ENCODE measurements at places on chromosomes 3 and 15.

- peak; percentile 6 for DNase-seq
These were observed 520.6 kb downstream of the MFSD1 start for GRCh38 chr3:159322322-159322939.

DNA sequence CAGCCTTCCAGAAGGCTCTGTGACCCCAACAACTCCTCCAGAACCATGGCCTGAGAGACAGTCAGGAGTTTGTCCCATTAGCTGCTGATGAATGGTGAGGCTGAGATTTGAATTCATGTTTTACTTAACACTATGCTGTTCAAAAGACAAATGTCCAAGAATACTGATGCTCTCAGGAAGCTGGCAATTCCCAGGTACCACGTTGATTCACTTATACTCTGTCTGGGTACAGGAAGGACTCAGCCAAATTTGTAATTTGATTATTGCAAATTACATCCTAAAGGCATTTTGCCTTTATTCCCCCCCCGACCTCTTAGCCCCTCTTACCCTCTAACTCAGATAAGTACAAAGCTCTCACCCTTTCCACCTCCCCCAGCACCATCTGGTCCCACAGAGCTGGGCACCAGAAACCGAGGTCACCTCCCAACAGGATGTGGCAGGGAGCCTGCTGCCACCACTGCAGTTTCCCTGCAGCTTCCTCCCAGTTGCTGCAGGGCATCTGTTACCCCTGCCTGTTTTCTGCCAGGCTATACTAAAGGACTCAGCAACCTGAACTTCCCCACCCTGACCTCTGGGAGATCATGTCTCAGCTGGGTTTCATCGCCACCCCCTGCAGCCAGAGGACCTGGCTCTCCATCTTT is 33.6 kb downstream of the EAF1 start:
- no peak for DNase-seq

GRCh38 chr3:131847966-131848510 is 186.8 kb downstream of the CPNE4 start:
- DNase-seq = no peak

- no peak for DNase-seq
These were observed 45.7 kb downstream of the NUDT16 start for GRCh38 chr3:131427226-131427625.

DNA sequence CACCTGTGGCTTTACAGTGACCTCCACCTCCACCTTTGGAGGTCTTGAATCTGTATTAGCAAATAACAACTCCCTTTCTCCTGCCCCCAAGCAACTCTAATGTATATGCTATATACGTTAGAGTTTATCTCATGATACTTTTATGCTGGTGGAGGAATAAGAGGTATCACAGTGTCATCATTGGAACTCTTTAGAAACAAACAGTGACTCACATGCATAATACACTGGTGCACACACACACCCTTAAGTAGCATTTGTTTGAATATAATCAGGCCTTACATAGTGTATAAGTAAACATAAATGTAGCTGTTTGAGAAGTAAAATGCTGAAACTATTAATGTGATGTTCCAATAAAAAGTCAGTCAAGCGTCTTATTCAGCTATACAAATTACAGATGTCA is 280.2 kb upstream of the C2CD4B start:
- peak; percentile 7 for DNase-seq

DNA sequence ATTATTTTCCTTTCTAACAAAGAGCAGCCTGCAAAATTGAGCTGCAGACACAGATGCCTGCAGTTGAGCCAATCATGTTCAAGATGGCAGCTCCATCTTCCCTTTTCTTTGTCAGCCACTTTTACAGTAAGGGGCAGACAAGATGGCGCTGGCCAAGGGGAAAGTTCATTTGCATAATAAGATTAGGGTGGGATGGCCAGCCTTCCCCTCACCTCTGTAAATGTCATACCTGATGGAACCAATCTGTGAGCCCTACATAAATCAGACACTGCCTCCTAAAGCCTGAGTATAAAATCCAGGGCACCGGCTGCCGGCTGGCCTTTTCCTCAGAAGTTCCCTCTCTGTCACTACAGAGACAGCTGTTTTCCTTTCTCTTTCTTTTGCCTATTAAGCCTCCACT is 15.8 kb downstream of the PATL2 start:
- no peak for DNase-seq

DNA sequence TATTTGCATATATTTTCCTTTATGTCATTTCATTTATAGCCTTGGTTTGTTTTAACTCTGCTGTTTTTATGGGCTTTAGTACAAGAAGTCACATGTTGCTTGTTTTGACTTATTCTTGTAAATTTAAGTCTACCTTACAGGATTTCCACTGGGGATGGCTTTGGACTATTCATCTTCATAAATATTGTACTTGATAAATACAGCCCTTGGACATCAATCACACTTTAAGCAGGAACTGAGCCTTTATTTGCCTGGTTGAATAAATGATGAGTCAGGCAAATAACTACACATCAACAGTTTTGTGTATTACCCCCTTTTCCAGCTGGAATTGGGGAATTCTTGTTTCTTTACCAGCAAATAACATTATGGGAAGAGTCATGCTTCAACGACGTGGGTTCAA is 286.0 kb downstream of the CNTN3 start:
- no peak for DNase-seq

DNA sequence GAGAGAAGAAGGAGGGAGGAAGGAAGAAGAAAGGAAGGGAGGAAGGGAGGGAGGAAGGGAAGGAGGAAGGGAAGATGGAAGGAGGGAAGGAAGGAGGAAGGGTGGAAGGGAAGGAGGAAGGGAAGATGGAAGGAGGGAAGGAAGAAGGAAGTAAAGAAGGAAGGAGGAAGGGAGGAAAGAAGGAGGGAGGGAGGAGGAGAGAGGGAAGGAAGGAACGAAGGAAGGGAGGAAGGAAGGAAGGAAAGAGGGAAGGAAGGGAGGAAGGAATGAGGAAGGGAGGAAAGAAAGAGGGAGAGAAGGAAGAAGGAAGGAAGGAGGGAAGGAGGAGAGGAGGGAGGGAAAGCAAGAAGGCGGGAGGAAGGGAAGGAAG is 31.8 kb upstream of the ALDH1L1 start:
- DNase-seq = no peak

DNA sequence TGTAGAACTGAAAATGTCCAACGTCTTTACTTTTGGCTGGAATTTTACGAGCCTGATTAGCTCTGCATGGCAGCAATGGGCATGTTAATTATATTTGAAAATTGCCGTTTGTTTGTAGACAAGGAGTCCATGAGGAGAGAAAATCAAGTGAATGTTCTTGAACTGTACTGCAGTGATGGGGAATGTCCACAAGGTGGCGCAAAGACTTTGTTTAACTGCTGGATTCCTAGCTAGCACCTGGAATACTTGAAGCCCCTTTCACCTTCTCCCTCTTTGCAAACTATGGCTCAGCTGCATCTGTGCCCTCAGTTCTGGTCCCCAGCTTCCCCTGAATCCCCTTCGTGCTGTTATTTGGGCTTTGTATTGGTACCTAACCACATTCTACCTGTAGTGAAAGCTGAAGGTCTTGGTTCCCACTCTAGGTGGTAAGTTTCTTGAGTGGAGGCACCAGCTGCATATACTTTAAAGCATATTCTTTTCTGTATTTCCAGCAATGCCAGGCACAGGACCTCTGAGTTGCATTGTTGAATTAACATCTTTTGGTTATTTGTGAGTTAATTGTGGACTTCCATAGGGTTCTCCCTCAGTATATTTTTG is 25.3 kb downstream of the EXOG start:
- peak; percentile 75 for DNase-seq

GRCh38 chr3:146196789-146197188 is 35.8 kb upstream of the PLOD2 start:
- DNase-seq = no peak

GRCh38 chr15:87850916-87851315 is 405.6 kb downstream of the NTRK3 start:
- DNase-seq = no peak

DNA sequence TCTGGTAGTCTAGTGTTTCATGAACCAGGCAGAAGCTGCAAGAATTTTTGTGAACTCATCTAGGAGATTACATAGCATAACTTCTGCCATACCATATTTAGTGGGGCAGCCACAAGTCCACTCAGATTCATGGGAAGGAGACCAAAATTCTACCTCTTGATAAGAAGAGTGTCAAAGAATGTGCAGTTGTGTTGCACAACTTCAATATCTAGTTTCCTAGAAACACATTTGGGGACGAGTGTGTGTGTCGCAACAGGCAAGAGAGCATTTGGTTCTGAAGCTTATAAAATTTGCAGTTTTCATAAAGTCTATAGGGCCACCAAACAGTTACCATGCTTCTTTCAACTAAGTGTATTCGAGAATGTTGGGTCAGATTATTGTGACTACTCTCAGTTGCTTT is 115.3 kb downstream of the KCNH8 start:
- DNase-seq = no peak

DNA sequence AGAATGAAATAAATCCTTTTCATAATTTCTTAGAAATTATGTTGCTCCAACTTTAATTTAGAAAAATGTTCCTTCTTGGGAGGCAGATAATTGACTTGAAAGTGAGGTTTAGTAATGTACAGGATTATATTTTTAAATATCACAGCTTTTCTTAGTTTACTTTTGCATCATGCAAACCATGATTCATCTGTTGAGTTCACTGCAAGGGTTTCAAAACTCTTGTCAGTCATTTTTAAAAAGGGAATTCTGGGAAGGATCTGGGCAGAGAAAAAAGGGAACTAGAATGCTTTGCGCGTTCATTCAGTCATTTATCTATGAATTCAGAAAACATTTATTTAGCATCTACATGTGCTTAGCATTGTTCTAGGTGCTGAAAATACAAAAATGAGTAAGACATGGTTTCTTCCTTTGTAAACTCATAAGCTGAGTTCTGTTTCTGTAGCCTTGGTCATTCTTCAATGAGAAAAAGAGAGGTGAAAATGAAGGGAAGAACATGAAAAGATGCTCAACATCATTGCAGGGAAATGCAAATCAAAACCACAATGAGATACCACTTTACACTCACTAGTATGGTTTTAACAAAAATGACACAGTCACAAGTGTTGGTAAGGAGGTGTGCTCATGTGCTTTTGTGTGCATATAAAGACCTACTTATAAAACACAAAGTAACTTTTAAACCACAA is 209.1 kb downstream of the NR1D2 start:
- no peak for DNase-seq

DNA sequence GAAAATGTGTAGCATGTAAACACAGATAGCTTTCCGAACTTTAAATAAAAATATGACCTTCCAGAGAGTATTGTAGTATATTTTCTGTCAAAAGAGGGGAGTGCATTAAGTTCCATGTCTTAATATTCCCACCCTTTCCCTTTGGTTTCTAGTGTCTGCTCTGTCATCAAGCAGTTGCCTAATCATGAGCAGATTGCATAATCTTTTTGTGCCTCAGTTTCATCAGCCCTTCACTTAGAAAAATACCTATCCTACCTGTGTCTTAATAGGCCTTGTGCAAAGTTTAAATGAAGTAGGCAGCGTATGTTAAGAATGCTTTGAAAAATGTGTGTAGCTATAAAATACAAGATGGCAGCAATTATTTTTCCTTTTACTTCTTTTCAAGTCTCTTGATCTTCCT is 52.8 kb downstream of the CALML4 start:
- no peak for DNase-seq

DNA sequence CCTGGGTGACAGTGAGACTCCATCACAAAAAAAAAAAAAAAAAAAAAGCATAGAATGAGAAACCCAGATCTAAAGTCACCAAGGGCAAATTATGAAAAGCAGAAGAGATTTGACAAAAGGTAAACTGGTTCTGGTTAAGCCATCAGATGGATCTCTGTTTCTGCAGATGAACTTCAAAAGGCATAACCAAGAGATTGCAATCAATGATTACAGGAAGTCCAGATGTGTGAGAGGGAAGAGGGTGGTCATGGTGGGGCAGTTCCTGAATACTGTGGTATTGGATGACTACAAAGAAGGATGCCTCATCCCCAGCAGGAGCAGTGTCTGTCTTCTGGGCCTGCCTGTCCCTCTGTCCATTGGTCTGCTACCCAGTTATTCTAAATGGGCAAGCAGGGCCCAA is 3.8 kb downstream of the P4HTM start:
- DNase-seq = no peak

GRCh38 chr3:159252274-159252673 is 450.4 kb downstream of the MFSD1 start:
- DNase-seq = no peak

GRCh38 chr3:137134431-137134830 is 176.6 kb downstream of the IL20RB start:
- DNase-seq = no peak

DNA sequence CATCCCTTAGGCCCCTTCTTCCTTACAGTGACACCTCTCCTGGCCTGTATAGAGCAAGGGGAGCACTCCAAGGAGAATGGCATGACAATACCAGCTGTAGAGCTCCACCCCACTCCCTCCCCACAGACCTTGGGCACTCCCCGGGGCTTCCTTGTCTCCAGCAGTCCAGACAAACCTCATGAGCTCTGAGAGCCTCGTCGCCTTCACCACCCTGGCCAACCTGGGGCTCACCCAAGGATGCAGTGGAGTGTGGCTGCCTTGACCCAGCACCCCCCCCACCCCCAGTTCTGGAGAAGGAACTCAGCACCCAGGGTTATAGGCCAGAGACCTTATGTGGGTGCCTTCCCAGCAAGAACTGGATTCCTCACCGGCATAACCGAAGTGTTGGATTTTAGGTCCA is 7.4 kb upstream of the SLCO2A1 start:
- DNase-seq = no peak

- DNase-seq = peak; percentile 39
These were observed 620.8 kb upstream of the MDFIC2 start for GRCh38 chr3:70933105-70933810.

GRCh38 chr15:71708741-71709140 is 101.6 kb upstream of the NR2E3 start:
- DNase-seq = no peak

GRCh38 chr3:83065851-83066460 is 1304.5 kb upstream of the GBE1 start:
- DNase-seq = no peak
